CD4-positive, alpha-beta memory T cell (primary cell): ENCODE measurements at places on chromosomes 6 and 20. TPM values are rescaled to one million over a fixed set of nuclear protein-coding genes. Genes with fewer than 3 reads are reported as not detected.

The SLC17A3 gene
- total RNA-seq, result 0.81 TPM

GRCh38 chr6:120451508-120451907, 882.8 kb downstream of the TBC1D32 start:
- no peak for DNase-seq

The ARMC12 gene
- total RNA-seq, result 1.3 TPM

DNA sequence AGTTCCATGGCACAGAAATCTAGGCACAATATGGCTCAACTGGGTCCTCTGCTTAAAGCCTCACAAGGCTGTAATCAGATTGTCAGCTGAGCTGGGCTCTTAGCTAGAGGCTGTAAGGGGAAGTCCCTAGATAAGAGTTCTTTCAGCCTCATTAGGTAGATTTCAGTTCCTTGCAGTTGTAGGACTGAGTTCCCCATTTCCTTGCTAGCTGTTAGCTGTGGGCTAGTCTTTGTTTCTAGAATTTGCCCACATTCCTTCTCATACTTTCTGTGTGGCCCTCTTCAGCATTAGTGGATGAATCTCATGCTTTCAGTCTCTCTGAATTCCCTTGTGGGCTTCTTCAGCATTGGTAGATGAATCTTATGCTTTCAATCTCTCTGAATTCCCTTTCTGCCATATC, 71.0 kb upstream of the MRAP2 start:
- DNase-seq, result no peak

DNA sequence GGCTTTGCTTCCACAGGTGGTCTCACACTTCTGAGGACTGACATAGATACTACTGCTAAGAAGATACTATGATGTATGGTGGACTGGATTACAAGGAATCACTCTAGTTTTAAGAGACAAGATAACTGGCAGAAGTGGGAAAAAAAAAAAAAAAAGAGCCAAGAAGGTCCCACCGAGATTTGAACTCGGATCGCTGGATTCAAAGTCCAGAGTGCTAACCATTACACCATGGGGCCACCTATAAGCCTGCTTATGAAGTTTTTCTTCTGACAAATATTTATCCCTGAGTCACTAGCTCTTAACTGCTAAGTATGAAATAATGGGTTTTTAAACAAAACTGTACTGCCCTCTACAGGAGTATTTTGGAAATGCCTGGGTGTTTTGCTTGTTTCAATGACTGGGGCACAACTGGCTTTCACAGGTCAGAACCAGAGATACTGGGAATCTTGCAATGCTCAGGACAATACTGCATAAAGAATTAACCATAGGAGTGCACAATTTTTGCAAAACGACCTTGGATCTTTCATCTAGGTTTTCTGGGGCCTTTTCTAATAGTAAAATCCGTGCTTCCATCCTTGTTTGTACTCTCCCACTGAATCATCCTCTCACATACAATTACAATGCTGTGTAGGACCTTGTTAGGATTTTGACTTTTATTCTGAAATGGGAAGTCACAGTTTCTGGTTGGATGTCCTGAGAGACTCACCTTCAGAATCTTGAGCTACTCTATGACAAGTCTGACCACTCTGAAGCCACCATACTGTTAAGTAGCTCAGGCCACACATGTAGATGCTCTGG, 116.3 kb downstream of the OR2B2 start:
- DNase-seq, result peak; percentile 81

DNA sequence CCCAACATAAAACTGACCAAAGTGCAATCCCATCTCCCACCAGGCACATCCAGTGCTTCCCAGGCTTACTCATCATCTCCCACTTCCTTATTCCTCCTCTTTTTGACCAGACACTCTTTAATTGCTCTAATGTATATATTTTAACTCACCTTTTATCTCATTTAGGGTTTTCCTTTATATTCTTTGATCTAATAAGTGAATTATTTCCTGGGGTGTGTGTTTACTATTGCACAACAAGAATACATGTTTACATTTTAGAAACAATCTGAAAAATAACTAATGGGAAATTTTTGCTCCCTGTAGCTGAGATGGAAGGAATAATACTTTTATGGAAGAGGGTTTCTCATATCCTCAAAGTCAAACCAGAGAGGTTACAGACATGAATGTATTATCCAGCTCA, 18.4 kb downstream of the RHAG start:
- DNase-seq, result no peak

GRCh38 chr6:102736941-102737368, 1343.4 kb downstream of the GRIK2 start:
- no peak for DNase-seq

GRCh38 chr6:34055223-34055933, 90.5 kb downstream of the GRM4 start:
- DNase-seq, result peak; percentile 43

- DNase-seq, result no peak
These were observed 38.0 kb downstream of the BMP6 start for GRCh38 chr6:7763881-7764280.

The HS3ST5 gene
- total RNA-seq, result not detected

- no peak for DNase-seq
These were observed 8.4 kb downstream of the NINL start for GRCh38 chr20:25576783-25577530.

The SSTR4 gene
- total RNA-seq, result not detected

DNA sequence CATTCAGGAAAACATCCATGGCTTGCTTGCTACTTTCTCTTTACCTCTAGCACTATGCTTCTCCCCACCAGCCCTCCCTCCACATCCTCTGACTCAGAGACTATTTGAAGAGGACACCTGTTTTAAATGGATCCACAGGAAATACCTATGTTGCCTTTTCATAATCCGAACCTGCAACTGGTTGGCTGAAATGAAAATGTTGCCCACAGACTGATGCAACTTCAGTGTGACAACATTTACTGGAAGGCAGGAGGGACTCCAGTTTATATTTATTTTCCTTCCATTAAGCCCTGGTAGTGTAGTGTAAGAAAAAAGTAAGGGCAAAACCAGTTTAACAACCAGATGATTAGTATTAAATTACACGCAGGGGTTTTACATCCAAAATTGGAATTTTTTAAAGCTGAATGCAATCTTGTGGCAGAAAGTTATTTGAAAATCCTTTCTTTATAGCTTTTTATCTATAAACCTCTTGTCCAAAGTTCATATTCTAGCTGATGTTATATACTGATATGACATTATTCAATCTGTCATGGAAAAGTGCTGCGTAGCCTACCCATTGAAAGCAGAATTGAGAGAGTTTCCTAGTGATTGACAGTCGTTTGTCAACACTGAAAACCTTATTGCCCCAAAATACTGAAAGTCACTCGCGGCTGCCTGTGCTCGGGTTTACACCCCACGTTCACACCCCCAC, 881 bp upstream of the AIG1 start:
- peak; percentile 17 for DNase-seq

The HMGCLL1 gene
- total RNA-seq, result not detected

DNA sequence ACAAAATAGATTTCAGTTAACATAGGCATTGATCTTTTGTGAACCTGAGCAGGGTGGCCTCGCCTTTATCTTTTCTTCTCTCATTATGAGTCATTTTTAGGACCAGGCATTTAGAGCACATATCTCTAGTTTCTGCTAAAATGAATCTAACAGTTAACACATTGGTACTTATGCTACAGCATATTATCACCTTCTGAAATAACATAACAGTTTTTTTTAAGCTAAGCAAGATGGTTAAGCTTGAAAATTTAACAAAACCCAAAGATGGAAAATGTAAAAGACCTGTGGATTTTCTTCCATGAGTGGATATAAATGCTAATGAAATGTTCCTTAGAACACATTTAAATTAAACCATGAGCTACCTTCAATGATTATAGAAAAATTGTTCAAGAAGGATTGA, 487.1 kb upstream of the RNF217 start:
- no peak for DNase-seq
